ENCODE measurements at places on chromosomes 5 and 9. TPM values are rescaled to one million over a fixed set of nuclear protein-coding genes. Genes with fewer than 3 reads are reported as not detected.

SEMA4D gene
- 4.5 TPM for polyA plus RNA-seq

CCNJL gene
- polyA plus RNA-seq: 7.4 TPM

GRCh38 chr9:76143834-76144233 lies 250.4 kb downstream of the RFK start:
- DNase-seq: no peak

- no peak for DNase-seq
These were observed 18.0 kb downstream of the IGIP start for GRCh38 chr5:140143521-140144258.

DNA sequence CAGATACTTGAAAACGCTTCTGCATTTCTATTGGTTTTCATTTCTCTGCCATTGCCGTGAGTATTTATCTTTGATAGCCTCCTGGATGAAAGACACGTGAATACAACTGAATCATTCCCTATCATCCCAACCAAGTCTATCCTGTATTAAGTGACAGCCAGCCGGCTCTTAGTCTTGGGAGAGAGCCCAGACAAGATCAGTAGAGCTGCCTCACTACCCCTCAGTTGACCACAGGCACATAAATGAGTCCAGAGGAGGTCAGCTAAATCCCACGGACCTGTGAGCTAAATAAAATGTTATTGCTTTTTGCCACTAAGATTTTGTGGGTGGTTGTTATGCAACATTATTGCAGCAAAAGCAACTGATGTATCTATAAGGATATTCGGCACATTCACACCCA lies 639.0 kb upstream of the ACO1 start:
- DNase-seq: no peak

- no peak for DNase-seq
These were observed 1.1 kb downstream of the GALNT10 start for GRCh38 chr5:154191467-154192261.

Measured in A549 (cell line).